ENCODE measurements at places on chromosomes 12 and 14.

DNA sequence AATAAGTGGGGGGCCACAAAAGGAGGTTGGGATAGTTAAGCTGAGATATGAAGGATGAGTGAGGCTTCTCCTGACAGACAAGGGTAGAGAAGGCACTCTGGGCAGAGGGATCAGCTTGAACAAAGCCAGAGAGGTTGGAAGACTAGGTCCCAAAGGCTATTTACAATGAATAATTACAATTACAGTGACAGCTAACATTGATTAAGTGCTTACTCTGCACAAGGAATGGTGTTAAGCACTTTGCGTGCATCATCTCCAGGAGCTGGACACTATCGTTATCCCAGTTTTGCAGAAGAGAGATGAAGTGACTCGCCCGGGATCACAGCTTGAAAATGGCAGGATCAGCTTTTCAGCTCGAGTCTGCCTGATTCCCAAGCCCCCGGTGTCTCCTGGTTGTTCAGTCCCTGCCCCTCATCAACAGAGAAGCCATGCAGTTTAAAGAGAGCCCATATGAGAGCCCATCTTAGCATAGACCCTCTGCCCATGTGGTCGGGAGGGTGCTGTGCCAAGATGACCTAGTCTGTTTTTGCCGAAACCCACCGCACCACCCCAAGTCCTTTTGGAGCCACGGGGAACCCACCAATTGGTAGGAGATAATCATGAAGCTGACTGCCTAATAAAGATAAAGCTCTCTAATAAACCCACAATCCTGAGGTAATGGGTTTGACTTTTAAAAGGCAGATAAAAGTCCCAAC lies 89.9 kb upstream of the HSPB8 start:
- no peak for DNase-seq

DNA sequence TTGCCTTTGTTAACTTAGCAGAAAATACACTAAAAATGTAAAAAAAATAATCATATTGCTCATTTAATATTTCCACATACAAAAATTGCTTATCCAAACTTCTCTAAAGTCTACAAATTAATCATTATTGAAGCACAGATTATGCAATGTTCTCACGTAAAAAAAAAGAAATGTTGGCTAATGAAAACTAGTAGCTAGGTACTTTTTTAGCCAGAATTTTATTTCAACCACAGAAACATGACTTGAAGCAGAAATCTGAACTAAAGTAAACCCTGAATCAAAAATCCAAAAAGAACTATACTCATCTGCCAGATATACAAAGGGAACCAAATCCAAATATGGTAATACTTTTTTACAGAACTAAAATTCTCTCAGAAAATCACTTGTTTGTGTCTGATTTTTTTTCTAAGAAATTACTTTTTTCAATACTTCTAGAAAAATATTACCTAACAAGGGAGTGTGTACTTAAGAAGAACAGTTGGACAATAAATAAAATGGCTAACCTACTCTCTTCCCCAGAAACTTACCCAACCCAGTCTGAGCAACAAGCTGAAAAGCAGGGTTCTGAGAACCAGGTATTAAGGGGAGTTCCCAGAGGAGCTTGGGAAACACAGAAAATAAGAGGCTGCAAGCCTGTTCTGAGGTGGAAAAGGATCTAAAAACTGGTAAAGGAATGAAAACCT lies 78.4 kb upstream of the RAP1B start:
- no peak for DNase-seq

GRCh38 chr12:70469221-70469820 lies 103.2 kb downstream of the KCNMB4 start:
- no peak for DNase-seq

GRCh38 chr14:50823762-50824636 lies 7.0 kb downstream of the NIN start:
- DNase-seq = no peak

DNA sequence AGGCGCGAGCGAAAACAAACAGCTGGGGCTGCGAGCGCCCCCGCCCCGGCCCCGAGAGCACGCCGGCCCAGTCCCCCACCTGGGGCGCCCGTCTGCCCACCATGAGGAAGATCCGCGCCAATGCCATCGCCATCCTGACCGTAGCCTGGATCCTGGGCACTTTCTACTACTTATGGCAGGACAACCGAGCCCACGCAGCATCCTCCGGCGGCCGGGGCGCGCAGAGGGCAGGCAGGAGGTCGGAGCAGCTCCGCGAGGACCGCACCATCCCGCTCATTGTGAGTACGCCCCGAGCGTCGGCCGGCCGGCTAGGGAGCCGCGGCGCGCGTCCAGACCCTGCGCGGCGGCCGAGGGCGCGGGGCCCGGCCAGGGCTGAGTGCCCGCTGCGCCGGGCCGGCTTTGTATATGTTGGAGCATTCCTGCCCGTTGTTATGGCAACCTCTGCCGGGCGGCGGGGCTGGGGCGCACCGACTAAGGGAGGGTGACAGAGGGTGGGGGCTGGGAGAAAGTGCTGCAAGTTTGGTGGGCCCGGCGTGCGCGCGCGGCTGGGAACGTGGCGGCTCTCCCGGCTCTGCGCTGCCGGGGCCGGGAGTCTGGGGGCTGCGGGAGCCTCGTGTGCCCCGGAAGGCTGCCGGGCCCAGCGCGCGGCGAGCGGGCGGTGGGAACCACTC lies 367 bp downstream of the GALNT16 start:
- no peak for DNase-seq

DNA sequence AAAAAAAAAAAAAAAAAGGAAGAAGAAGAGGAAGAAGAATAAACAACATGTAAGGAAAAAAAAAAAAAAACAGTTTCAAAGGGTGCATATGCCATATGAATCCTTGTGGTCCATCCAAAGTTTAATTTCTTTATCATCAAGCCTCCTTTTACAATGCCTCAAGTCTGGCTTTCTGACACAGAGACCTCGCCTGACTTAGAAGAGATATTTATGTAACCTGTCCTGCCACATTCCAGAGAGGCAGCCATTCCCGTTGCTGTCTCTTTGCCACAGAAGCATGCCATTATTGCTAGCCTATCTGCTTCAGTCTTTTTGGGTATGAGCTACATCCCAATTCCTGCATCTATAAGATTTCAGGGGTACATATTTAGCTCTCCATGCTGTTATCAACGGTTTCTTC lies 596.7 kb upstream of the ATP2B1 start:
- DNase-seq = no peak

Measured in stimulated activated CD8-positive, alpha-beta memory T cell treated with anti-CD3 and anti-CD28 coated beads, Interleukin-15, amount 100 ng/mL, for 1 hour (primary cell).